ENCODE measurements at places on chromosomes 4 and X.

GRCh38 chrX:46860557-46860956 is 23.7 kb downstream of the RP2 start:
- DNase-seq: no peak

GRCh38 chrX:109728173-109728535 is 4.9 kb downstream of the ACSL4 start:
- no peak for DNase-seq

DNA sequence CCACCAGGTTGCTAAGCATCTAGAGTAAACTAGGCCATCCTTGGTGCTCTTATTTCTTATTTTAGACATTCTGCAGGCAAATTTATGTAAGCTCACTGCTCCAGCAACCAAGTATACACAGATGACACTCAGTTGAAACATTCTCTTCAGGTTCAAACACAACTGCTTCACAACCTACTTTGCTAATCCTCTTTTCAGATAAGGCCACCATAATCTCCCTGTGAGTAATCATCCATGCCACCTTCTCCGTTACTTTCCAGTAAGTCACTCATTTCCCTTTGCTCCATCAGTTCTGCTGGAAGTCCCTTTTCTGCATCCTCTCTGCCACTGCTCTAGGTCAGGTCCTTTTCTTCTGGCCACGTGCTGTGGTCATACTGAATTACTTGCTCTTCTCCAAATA is 120.2 kb upstream of the WDFY3 start:
- no peak for DNase-seq

DNA sequence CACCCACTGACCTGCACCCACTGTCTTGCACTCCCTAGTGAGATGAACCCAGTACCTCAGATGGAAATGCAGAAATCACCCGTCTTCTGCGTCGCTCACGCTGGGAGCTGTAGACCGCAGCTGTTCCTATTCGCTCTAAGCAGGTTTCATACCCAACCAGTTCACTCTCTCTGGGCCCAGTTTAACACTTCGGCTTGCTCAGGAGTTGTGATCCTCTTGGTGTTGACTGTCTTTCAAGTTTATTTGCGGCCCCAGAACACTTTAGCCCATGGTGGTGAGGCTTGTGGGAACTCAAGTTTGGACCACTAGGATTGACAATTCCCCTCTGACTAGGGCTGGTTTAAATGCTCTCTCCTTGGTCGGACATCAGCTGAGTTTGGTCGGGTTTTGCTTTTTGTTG is 147.0 kb downstream of the DACH2 start:
- no peak for DNase-seq

- no peak for DNase-seq
Observed at GRCh38 chr4:88610771-88611170, 18.5 kb downstream of the HERC3 start.

Measured in CMK (cell line).